ENCODE measurements at places on chromosomes 5 and 9.
A peak's percentile ranks its signal among the peaks of the same experiment; 100 is the strongest.

DNA sequence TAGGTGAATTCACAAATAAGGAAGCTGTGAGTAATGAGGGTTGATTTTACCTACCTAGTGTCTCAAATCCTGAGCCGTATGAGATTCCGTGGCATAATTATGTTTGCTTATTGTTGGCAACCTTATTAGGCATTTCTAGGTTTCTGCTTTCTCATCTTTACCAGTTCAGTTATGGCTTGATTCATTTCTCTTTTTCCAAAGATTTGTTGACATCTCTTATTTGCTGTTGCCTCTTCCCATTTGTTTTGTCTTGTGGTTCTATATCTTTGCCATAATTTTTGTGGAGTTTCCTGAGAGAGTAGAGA is 470 bp downstream of the IL31RA start:
- no peak for DNase-seq

- DNase-seq = no peak
Measured at GRCh38 chr9:127349483-127350113, 47.4 kb upstream of the SLC2A8 start.

DNA sequence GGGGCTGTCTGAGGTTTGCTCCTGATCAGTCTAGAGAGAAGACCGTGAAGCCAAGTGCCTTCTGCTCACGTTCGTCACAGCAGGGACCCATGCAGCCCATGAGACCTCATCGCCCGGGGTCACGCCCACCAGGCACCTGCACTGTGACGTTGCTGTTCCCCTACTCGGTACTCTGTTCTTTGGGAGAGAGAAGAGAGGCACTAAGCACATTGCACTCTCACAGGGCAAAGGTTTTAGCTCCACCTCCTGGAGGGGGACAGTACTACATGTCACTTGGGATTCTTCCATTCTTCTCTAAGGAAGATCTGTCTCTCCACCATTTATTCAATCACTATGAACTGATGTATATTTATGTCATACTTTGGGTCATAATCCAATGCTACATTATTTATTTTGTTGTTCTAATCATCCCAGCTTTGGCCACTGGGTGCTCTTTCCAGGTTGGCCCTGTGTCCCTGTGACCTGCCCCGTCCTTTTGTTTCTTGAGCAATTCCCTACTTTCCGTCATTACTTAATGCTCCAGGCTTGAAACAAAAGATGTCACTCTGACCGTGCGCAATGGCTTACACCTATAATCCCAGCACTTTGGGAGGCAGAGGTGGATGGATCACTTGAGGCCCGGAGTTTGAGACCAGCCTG is 31.4 kb upstream of the BRD3 start:
- DNase-seq = peak; percentile 88

- no peak for DNase-seq
Measured at GRCh38 chr9:109536859-109537258, 38.8 kb upstream of the PTPN3 start.

GRCh38 chr5:92676215-92677165 is 904.5 kb downstream of the NR2F1-AS1 start:
- DNase-seq = no peak

DNA sequence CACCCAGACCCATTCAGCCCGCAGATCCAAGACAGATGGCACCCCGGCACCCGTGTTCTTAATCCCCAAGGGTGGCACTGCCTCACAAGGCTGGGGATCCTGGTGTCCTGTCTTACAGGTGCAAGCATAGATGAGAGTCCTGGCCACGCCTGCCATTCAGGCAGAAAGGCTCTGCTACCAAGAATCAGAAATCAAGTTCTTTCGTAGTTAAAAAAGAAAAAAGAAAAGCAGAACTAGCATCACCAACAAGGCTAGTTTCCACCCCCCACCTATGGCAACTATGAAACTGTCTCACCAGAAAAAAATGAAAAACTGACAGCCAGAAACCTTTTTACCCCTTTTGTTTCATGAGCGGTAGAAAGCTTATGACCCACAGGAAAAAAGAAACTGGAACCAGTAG is 170.4 kb downstream of the SYK start:
- no peak for DNase-seq

GRCh38 chr5:128687930-128688329 is 149.9 kb upstream of the FBN2 start:
- DNase-seq = no peak

- peak; percentile 64 for DNase-seq
Measured at GRCh38 chr5:14399054-14399692, 182.4 kb upstream of the OTULINL start.

- DNase-seq = no peak
Measured at GRCh38 chr9:76424491-76424890, 30.3 kb upstream of the RFK start.

DNA sequence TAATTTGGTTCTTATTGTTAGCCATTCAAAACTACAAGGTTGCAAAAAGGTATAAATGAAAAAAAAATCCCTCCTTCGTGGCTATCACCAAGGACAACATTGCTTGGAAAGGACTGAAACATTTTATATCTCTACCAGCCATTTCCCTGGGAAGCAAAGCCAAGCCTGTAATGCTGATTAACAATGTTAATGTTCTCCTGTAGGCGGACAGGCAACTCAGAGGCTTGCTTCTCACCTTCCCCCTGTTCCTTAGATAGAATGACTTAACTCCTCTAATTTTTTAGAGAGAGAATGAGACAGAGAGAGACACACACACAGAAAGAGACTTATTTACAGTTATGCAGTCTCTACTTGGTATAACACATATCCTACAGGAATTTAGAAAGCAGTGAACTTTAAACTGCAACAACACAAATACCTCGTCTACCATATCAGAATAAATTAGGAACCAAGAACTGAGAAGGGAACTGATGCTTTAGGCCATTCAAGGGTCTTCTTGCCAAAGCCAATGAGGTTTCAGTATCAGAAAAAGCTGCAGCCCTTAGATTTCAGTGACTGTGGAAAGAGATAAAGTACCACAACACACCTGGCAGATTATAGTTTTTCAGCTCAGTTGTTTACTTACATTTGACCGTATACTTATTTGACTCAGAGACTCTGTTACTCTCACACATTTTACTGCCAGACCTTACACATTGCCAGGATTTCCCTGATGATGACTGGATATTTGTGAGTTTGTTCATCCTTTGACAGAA is 20.9 kb upstream of the MAN2A1 start:
- DNase-seq = no peak

GRCh38 chr5:76685704-76686103 is 30.2 kb upstream of the F2R start:
- no peak for DNase-seq

DNA sequence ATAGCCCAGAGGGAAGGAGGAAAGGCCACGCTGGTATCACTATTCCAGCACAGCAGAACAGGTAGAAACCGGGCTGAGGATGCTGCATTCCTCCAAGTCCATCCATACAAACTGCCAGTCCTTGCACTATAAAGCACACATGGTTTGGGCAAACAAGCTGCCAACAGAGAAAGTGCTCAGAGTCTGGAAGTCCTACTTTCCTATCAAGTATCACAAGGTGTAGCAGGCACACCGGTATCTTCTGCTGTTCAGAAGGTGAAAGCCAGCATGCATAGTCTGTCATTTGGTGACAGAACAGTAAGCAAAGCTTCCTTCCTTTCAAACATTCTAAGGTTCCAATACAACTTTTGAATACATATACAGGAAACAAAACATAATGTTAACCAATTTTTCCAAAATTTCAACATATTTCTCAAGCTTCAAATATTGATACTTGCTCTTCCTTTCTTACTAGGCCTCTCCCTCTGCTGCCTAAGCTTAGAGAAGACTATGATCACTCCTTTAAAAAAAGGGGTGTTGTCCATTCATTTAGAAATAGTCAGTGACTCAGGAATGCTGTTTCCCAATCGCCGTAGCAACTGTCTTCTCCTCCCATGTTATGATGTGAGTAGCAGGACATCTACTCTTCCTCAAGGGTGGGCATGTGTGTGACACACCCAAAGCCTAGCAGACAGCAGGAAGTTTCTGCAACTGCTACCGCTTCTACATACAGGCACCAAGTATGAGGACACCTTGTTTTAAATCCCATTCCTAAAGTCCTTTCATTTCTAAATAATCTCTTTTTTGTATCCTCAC is 14.7 kb downstream of the DIAPH1 start:
- DNase-seq = peak; percentile 20

Measured in H7 (cell line).